ENCODE measurements at places on chromosomes 4 and X. TPM values are rescaled to one million over a fixed set of nuclear protein-coding genes. Genes with fewer than 3 reads are reported as not detected.

The TLR10 gene
- total RNA-seq: 0.26 TPM

DNA sequence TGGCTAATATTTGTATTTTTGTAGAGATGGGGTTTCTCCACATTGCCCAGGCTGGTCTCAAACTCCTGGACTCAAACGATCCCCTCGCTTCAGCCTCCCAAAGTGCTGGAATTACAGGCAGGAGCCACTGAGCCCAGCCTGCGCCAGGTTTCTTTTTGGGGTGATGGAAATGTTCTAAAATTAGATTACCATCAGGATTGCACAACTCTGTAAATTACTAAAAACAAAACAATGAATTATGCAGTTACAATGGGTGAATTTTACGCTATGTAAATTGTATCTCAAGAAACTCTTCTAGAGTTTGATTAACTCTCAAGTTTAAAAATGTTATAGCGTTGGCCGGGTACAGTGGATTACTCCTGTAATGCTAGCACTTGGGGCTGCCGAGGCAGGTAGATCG is 118.9 kb upstream of the TBL1X start:
- DNase-seq: no peak

The CENPVL1 gene
- not detected for total RNA-seq

The CCNB3 gene
- total RNA-seq: 1.2 TPM

- no peak for DNase-seq
Observed at GRCh38 chr4:82275431-82276331, 98.1 kb downstream of the HNRNPD start.

DNA sequence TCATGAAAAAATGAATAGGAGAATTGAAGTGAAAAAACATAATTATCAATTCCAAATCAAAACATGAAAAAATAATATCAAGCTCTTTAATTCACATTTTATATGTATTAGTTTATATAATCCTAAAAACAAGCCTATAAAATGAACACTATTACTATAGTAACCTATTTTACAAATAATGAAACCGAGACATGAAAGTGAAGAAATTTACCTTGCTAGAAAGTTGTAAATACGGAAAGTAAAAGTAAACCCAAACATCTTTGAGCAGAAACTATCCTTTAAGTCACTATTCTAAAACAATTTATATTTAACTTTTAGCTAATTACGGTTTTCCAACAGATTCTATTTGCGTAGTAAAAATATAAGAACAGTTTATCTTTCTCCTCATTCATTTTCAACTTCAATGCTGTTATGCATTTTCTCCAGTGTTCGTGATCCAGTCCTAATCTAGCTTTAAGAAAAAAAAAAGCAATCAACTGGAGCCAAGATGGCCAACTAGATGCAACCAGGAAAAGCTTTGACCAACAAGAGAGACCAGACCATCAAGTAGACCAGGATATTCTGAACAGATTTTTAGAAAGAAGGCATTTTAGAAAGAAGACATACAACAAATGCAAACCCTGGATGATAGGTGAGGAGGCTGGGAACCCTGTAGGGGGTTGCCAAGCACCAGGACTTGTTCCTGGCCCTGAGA is 67.0 kb downstream of the DDX53 start:
- DNase-seq: no peak

GRCh38 chr4:121255986-121256750 is 92.0 kb upstream of the TNIP3 start:
- no peak for DNase-seq

Measured in activated naive CD8-positive, alpha-beta T cell treated with anti-CD3 and anti-CD28 coated beads, Interleukin-2, amount 10 ng/mL, durations not matched to agents 7 days and 5 days (primary cell).